Globus pallidus (tissue), 1 donor: ENCODE measurements at places on chromosomes 5 and 9.
A peak's percentile ranks its signal among the peaks of the same experiment; 100 is the strongest.

DNA sequence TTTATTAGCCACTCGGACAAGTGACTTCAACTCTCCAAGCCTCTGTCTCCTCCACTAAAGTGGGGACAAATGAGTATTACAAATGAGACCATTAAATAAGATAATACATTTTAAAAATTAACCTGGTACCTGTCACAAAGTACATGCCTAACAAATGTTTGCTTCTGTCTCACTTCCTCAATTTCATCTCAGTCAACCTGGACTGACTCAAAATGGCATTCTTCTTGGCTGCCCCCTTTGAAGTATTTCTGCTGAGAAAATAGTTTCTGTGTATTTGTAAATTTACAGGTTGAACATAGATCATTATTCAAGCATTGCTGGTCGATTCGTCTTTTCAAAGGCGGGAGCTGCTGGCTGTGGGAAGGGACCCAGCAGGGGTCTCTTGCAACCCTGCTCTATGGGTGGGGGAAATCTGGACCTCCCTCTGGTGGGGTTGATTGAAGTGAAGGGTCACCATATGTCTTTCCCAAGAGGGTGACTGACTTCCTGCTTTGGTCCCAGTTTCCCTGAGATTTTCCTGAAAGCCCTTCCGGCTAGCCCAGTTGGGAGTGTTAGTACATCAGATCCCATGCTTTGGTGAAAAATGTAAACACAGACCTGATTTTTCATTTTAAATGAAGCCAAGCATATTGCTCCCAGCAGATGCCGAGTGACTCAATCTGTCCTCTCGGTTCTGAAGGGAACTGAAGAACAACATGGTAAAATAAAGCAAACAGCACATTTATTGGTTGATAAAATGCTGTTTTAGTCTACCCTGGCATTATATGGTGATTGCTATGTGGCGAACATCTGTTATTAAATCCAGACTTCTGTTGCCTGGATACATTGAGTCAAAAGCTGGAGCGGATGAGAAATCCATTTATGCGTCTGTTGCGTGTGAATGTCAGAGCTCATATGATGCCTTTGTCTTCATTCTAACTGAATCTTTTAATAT, 73.0 kb downstream of the KCNIP1 start:
- DNase-seq, result no peak

GRCh38 chr9:21096172-21096900, 18.6 kb upstream of the IFNB1 start:
- DNase-seq, result peak; percentile 42

- no peak for DNase-seq
Observed at GRCh38 chr9:131382850-131383729, 10.8 kb upstream of the PRRC2B start.

- DNase-seq, result no peak
Observed at GRCh38 chr5:2537378-2538145, 213.9 kb downstream of the IRX2 start.

- peak; percentile 26 for DNase-seq
Observed at GRCh38 chr5:69030358-69031062, 63.3 kb upstream of the SLC30A5 start.

GRCh38 chr5:92889140-92889539, 691.9 kb downstream of the NR2F1-AS1 start:
- no peak for DNase-seq

DNA sequence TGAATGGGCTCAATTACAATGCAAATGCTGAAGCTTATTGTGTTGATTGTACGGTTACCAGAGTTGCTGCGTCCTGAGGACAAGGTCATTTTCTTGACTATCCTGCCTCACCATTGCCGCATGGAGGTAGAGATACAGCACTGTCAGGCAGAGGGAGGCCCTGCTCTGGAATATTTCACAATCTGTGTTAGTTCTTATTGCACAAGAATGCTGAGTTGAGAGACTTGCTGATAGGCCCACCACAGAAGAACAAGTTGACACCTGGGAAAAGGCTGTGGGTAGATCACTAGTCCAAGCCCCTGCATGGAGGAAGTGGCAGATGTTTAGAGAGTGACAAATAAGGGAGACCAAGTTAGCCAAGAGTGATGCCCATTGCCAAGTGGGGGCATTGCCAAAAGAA, 344.5 kb upstream of the ITGA1 start:
- no peak for DNase-seq

DNA sequence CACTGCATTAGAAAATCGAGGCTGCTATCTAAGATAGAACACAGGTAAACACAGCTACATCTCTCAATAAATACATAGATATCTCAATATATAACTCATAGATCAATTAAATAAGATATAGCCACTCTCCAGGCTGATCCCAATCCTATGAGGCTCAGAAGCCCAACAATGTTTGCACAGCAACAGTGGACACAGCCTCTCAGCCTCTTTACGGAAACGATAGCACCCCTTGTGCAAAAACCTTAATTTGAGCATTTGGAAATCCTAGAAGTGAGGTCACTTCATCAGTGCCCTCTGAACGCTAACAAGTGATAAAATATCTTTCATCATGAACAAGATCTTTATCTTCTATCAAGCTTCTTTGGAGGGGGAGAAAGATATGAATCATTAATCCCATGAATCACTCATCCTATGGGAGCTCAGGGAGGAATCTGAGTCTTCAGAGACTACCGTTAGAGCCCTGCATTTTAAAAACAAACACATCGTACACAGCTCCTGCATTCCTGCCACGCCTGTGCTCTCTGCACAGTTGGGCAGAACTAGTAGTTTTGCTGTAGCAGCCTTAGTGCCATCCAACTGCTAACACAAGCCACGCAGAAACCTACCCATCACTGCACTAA, 71.4 kb downstream of the MED27 start:
- no peak for DNase-seq

- no peak for DNase-seq
Observed at GRCh38 chr5:83405662-83406061, 65.9 kb upstream of the VCAN start.

- no peak for DNase-seq
Observed at GRCh38 chr9:93286252-93287188, 102.6 kb downstream of the WNK2 start.

- DNase-seq, result no peak
Observed at GRCh38 chr5:110402562-110402961, 323.9 kb downstream of the TMEM232 start.

DNA sequence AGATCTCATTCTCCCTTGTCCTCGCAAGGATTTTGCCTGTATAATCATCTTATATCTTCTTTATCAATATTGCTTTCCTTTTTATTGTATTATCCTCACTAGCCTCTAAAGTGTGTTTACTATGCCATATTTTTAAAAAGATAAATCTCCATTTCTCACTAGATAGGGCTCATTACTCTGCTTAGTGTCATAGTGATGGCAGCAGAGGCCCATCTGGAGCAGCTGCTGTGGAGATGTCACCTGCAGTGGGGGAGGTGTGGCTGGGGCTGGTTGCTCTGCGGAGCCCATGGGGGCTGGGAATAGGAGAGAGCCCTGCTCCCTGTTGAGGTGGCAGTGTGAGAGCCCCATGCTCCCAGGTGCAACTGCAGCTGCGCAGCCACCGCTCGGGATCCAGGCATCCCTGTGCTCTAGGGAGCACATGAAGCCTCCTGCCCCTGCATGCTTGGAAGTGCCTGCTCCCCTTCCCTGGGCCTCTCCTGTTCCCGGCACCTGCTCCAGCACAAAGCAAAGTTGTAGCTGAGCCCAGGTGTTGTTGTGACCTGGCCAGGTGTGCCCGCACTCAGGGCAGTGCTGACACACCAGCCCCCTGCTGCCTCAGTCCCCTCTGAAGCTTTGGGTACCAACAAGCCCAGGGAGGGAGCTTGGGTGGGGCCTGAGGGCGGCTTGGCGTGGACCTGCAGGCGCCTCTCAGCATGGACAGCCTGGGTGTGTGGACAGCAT, 144.6 kb upstream of the MRPS30 start:
- no peak for DNase-seq

DNA sequence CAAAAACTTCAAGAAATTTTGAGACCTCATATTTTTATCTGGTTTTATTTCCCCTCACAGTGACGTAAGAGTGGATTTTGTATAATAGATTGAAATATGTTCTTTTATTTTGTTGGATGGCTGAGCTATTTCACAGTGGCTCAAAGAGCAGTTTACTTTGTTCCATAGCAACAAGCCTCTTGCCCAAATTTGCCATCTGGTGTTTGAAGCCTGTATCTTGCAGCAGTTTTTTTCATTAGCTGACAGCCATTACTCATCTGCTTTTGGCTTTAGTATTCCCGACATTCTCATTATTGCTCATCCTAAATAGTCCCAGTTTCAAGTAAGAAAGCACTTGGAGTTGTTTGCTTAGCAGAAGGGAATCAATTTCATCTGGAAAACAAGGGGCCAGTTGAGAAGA, 36.3 kb downstream of the GDA start:
- no peak for DNase-seq

GRCh38 chr9:134187110-134187531, 22.8 kb upstream of the RNU6ATAC start:
- DNase-seq, result no peak

DNA sequence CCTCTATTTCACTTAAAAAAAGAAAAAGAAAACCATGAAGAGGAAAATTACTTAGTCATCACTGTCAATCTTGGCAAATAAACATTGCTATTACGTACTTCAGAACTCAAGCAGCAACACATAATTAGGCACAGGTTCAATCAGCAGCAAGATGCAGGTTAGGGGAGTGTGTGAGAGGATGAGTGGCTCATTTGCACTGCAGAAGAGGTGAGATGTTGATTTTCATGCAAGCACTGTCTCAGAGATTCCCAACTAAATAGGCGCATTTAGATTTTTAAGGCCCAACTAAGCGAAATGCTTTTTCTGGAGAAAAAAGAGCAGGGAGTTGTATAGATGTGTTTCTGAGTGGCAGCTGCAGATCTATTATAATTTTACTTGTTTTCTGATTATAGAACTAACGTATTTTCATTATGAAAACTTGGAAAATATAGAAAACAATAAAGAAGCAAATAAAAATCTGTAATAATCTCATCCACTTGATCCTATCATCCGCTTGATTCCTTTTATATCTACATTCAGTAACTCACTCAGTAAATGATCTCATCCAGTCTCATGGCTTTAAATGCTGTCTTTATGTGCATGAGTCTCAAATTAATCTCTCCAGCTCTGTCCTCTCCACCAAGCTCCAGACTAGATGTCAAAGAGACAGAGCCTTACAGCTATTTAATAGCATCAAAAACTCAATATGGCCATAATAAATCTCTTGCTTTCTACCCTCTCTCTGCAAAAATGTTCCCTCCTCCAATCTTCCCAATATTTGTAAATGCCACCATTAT, 162.5 kb downstream of the ZNF462 start:
- DNase-seq, result no peak
